ENCODE measurements at places on chromosomes 2 and 18.

DNA sequence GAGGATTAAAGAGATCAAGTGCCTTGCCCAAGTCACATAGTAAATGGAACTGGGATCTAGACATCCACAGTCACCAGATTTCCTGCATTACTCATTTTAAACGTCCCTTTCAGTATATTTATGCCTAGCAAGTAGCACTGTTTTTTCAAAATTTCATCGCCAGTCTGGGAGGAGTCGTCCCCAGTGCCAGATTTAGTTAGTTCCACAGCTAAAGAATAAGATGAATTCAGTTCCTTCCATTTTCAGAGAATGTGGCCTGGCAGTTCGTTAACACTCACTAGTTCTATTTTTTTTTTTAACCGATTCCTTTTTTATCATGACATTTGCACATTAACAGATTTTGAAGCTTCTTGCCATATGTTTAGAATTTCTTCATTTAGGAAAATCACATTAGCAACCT, 11.2 kb downstream of the GRP start:
- DNase-seq: no peak

DNA sequence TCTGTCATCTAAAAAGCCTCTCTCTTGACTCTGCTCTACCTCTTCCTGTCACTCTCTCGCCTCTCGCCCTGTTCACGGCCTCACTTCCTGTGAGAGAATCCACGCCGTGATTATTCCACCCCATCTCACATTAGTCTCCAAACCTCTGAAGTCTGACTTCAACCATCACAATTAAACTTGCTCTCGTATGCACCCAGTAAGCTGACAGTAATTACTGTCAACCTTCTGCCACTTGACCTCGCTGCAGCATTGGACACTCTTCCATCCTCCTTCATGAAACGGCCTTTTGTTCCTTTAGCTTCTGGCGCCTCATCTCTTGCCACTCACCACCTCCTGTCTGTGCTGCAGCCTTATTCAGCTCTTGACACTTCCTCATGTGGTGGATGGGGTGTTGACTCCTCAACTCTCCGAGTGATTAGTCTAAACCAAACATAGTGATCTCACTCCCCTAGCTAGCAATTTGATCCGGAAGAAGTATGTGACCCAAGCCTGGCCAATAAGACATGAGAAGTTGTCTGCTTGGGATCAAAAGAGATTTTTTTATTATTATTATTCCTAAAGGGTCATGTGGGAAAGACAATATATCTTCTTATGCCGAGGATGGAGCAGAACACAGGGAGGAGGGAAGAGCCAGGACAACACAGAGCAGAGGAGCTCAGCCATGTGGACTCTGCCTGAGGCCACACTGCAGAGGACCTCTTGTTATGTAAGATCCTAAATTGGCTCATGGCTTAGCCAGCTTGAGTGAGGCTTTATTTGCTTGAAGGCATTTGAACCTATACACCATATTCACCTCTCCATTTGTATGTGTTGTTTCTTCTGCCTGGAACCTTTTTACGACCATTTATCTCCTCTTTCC, 38.4 kb upstream of the MYO1B start:
- DNase-seq: no peak

DNA sequence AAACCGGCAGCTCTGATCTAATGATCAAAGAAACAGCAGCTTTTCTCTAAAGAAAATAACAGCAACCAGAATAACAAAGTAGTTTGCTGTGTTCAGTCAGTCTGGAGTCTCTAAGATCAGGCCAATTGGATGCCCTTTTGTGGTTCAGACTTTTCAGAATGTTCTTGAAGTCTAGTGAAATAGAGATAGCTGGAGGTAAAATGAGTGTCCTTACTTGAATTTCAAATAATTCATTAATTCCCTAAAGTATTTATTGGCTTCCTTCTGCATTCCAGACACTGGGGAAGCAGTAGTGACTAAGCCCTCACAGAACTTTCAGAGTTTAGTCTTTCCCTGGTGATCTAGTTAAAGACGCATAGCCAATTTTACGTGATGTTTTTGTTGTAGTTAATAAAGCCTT, 58.7 kb downstream of the C18orf54 start:
- DNase-seq: no peak

DNA sequence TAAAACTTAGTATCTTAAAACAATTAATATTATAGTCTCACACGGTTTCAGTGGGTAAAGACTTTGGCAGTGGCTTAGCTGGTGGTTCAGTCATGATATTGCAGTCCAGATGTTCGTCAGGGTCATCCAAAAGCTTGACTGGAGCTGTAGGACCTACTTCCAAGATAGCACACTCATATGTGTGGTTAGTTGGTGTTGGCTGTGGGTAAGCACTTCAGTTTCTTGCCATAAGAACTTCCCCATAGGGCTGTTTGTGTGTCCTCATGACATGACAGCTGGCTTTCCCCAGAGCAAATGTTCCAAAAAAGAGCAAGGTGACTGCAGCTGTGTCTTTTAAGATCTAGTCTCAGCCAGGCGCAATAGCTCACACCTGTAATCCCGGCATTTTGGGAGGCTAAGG, 48.5 kb upstream of the EPC2 start:
- no peak for DNase-seq

GRCh38 chr2:144362401-144362800, 157.5 kb downstream of the ZEB2 start:
- DNase-seq: no peak

GRCh38 chr2:233331536-233331935, 22.8 kb upstream of the DGKD start:
- DNase-seq: no peak

GRCh38 chr2:121479882-121480522, 50.7 kb upstream of the RNU4ATAC start:
- peak; percentile 17 for DNase-seq

GRCh38 chr2:132632000-132632649, 37.9 kb downstream of the LYPD1 start:
- no peak for DNase-seq

GRCh38 chr2:11177871-11178690, 22.8 kb downstream of the SLC66A3 start:
- no peak for DNase-seq

DNA sequence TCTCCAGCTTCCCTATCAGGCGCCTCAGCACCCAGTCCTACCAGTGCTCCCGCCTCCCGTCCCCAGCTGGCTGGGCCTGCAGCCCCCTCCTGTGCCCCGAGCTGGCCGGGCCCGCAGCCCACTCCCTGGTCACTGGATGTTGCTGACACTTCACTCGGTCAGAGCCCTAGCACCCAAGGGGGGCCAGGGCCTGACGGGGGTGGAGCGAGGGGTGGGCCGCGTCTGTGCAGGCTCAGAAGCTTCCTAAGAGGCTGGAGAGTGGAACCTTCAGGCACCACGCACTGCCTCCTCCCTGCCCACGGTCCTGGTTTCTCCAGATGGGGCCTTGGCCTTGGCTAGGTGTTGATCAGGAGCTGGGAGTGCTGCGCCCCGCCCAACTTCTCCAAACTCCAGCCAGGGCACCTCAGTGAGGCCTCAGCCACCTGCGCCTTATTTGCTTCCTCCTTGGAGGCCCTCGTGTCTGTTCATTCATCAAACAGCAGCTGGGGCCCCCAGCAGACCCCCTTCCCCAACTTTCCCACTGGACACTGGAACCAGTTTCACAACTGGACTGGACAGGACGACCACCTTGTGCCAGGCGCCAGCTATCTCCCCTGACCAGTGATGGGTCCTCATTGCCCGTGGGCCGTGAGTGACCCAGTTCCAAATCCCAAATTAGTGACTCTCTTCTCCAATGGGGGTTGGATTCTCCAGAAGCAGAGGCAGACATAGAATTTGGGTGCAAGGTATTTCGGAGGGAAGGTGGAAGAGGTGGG, 16.7 kb downstream of the CAPN10 start:
- DNase-seq: no peak

DNA sequence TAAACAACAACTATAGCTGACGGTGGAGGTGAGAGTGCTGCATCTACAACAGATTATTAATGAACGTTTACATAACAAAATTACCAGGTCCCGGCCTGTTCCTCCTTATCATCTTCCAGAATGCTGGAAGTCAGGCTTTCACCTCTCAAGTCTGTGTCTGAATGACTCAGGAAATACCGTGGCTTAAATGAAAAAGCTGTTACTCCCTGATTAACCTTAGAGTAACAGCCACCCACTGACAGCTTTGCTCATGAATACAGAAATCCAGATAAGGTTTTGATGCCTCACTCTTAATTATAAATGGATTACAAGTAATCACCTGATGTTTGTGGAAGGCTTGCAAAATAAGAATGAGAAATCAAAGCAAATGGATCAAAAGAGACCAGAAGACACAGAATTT, 885.3 kb upstream of the CELF4 start:
- DNase-seq: no peak

DNA sequence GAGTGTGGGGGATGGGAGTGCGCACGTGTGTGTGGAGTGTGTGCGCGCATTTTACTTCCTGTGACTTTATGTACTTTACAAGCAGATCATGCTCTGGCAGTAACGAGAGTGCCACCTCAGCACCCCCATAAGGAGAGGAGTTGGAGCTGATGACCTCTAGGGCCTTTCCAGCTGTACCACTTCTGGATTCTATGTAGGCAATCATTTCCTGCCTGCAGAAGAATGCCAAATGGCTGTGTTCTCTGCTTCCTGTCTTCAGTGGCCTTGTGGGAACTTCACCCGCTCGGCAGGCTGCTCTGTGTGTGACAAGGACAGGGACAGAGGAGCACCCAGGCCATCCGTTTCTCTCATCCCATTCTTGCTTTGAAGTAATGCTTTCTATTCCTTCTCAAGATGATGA, 22.8 kb upstream of the ZNF385B start:
- no peak for DNase-seq

- no peak for DNase-seq
Measured at GRCh38 chr2:30527859-30528258, 80.8 kb downstream of the LCLAT1 start.

- no peak for DNase-seq
Measured at GRCh38 chr2:178088774-178089270, 16.2 kb upstream of the PDE11A start.

DNA sequence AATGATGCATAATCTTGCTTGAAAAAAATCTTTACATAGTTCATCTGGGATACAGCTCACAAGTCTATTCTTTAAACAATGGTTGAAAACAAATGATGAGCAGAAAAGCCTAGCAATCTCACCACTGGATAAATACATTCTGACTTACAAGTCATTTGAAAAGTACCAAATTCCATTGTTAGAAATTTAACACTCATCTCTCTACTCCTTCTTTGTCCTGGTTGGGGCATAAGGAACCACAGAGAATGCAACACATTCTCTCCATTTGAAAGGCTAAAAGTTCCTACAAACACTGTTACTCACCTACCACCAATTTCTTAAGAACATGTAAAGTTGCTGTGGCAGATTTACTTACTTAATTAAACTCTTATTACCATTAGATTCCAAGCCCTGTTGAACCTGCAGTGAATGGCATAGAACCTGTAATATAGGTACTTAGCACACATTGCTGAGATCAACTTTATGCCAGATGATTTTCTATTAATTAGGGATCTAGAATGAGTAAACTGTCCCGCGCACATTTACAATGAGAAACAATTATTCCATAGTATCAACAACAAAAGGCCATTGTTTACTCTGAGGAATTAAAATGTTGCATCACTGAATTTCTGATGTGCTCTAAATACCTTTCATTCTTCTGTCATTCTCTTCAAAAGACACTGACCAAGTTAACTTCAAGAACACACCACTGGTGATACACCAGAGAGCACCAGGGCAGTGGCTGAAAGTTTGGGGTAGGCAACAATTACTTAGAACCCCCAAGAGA, 69.6 kb downstream of the CABYR start:
- no peak for DNase-seq

- DNase-seq: peak; percentile 40
Measured at GRCh38 chr18:11040823-11041656, 108.3 kb downstream of the PIEZO2 start.

DNA sequence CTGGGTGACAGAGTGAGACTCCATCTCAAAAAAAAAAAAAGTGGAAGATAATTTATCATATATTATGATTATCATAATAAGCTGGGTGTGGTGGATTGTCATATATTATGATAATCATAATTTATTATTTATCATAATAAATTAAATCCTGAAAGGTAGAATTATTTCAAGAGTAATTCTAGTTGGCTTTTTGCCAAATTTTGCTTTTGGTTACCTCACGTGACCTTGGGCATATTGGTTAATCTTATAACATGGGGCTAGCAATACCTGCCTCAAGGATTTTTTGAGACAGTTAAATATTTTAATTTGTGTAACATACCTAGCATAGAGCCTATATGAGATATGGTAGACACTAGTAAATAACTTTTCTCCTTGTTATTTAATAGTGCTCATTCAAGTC, 111.3 kb upstream of the TTC27 start:
- DNase-seq: no peak

GRCh38 chr2:200454927-200455801, 54.7 kb downstream of the KCTD18 start:
- DNase-seq: no peak

GRCh38 chr2:170925923-170926322, 3.1 kb upstream of the GORASP2 start:
- no peak for DNase-seq

- DNase-seq: no peak
Measured at GRCh38 chr2:75113231-75113869, 86.0 kb downstream of the TACR1 start.

- DNase-seq: no peak
Measured at GRCh38 chr2:110864731-110865130, 132.4 kb downstream of the ACOXL start.

DNA sequence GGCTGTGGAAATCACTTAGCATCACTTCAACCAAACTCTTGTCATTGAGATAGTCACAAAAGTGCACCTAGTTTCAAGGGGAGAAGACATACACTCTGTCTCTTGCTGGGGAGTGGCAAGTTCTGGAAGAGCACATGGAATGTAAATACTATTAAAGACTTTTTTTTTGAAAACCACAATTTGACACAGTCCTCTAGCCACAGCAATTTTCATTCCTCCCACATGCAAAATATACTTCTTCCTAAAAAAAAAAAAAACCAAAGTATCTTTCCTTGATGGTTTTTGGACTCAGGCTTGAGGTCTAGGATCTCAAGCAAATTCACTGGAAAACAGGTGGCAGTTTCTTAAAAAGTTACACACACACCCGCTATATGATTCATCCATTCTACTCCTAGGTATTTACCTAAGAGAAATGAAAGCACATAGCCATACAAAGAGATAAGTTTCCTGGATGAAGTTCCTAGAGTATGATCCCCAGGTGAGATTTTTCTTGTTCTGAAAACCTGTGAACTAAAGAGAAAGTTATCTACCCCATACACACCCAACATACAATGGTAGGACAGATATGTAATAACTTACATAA, 295.8 kb downstream of the SP3 start:
- DNase-seq: no peak

- no peak for DNase-seq
Measured at GRCh38 chr18:14945984-14946383, 198.0 kb downstream of the ANKRD30B start.

DNA sequence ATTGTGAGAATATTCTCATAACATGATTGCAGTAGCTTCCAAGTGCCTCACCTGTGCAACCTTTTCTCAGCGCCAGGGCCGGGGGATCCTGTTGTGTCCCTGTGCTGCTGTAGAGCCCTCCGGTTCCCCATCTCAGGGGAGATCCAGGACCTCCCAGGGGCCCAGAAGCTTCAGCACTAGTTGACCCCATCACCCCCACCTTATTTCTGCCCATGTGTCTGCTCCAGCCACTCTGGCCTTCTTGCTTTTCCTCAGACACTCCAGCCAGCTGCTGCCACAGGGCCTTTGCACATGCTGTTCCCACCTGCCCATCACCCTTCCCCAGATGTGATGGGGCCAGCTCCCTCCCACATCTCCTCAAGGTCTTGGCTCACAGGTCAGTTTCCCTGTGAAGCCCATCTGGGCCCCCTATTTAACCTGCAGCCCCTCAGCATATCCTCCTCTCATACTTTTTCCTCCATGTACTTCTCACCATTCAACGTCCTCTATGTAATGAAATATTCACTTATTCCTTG, 226.5 kb downstream of the SEPTIN10 start:
- DNase-seq: no peak

Data from K562 (cell line).